ENCODE measurements at places on chromosomes 16 and 17. TPM values are rescaled to one million over a fixed set of nuclear protein-coding genes. Genes with fewer than 3 reads are reported as not detected.

KRT9 gene
- not detected for polyA plus RNA-seq

KRTAP4-5 gene
- polyA plus RNA-seq, result not detected

CIBAR2 gene
- 8.5 TPM for polyA plus RNA-seq

CD68 gene
- 23.1 TPM for polyA plus RNA-seq

GSG1L gene
- 1.2 TPM for polyA plus RNA-seq

ITGA3 gene
- 44.2 TPM for polyA plus RNA-seq

MON1B gene
- polyA plus RNA-seq, result 23.0 TPM

DNA sequence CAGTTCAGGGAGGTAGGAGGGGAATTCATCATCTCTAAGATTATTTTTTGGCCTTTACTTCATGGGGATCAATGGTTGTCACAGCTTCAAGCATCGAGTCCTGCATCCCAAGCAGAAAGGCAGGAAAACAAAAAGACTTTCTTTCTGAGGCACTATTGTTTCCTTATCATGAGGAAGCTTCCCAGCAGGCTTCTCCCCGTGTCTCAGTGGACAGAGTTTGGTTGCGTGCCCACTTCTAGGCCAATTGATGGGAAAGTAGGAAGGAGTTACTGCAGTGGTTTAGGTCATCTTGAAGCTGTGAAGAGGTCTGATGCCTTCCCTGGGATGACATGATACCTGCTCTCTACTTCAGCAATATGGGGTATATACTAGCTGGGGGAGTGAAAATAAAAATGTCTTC is 175.3 kb upstream of the CDH13 start:
- DNase-seq, result no peak

- no peak for DNase-seq
These were observed 36.1 kb upstream of the ERCC4 start for GRCh38 chr16:13883881-13884280.

DNA sequence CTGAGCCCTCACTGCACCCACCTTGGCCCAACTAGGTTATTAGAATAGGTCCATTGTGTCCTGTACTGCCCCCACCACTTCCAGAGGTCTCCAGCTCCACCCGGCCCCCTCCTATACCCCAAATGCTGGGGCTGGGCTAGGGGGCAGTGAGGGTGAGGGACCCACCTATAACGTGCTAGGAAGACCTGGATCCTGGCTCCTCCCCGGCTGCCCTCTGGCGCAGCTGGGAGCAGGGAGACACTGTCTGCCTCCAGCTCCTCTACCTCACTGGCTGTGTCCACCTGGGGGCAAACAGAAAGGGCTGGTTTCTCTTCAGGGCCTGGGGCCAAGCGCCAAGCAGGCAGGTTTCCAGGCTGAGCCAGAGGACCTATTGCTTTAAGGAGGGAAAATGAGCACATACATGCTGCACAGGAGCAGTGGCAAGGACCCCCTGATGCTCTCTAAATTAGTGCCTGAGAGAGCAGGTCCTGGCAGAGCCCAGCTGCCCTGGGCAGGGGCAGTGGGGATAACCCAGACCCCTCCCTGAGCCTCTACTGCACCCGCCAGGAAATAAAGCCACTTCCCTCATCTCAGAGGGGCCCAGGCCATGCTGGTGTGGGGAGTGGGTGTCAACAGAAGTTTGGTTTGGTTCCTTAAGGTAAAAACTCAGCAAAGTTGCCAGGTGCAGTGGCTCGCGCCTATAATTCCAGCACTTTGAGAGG is 12.2 kb downstream of the TSPOAP1 start:
- DNase-seq, result peak; percentile 37

- peak; percentile 88 for DNase-seq
These were observed 10.6 kb downstream of the ATP6V0D1 start for GRCh38 chr16:67470359-67470758.

DNA sequence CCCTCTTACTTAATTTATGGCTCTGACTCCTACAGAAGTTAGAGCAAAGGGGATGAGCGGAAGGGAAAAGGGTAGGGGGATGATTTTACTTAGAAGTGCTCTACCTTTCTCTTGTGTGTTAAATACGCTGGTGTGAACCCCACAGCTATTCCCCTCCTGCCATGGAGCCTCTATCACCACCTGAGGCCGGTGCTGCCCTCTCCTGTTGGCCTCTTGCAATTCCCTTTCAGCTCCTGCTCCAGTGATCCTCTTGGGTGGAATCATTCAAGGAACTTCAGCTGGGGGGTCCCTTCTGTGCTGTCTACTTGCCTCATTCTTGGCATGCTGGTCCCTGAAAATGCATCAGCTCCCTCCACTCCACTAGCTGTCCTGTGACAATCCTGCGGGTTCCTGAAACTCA is 41.8 kb upstream of the CDH8 start:
- DNase-seq, result no peak

- peak; percentile 54 for DNase-seq
These were observed 21.2 kb downstream of the SMG6 start for GRCh38 chr17:2282297-2282873.

- DNase-seq, result no peak
These were observed 19.3 kb upstream of the DNAH9 start for GRCh38 chr17:11578998-11579397.

DNA sequence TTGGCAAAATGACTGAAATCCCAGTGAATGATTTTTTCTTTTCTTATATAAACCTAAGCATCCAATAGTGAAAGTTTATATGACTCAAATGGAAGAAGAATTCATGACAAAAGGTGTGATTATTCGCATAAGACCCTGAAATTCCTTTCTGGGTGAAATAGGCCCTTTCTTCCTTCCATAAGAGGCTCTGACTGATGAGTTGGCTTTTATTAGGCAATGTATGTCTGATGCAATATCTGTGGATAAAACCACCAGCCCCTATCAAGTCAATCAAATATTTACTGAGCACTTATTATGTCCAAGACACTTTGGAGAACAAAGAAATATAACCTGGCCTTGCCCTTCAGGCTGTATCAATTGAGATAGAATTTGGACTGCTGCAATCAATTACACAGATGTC is 316.6 kb downstream of the CDH13 start:
- DNase-seq, result no peak

DNA sequence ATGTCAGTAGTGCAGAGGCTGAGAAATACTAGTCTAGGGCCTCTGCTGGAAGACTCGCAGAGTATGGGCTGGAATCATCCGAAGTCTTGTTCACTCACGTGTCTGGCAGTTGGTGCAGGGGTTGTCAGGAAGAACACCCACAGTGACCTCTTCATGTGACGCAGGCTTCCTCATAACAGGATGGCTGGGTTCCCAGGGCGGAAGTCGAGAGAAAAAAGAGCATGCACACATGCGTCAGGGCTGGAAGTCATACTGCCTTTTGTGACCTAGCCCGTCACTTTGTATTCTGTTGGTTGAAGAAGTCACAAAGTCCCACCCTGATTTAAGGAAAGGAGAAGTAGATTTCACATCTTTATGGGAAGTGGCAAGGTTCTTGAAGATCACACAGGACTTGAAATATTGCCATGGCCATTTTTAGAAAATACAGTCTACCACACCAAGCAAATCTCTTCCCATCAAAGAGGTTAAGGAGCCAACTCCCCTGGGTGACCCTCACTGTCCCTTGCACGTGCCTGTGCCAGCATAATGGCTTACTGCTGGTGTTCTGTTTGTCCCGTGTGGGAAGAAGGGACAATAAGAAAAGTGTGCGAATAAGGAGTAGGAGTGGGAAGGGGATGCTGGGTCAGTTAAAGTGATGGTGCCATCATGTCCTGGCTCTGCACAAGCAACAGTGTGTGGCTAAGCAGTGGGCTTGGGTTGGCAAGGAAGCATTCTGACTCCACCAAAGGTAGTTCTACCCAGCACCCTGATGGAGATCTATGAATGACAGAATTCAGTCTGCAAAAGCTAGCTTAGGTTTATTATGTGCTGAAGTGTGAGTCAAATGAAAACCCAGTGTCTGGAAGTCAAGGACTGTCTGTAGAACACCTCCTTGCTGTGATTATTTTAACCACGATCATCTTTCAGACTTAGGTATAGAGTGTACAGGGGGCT is 28.1 kb downstream of the HEATR3 start:
- peak; percentile 31 for DNase-seq

GRCh38 chr17:13114601-13115031 is 96.8 kb upstream of the ELAC2 start:
- peak; percentile 41 for DNase-seq

DNA sequence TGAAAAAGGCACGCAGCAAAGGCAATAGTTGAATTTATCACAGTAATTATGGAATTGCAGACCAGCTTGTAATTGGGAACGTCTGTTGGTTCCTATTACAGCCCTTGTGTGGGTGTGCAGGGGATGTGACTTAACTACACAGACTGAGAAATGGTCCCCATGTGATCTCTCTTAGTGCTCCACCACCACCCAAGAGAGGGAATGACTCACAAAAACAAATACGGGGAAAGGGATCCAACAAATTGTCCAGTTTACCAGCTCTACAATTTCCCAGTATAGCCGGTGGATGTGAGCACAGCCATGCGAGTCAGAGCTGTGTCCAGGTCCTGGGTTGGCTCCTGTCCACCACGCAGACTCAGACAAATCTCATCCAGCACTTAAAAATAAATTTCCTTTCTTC is 337.9 kb downstream of the GRIN2A start:
- no peak for DNase-seq

DNA sequence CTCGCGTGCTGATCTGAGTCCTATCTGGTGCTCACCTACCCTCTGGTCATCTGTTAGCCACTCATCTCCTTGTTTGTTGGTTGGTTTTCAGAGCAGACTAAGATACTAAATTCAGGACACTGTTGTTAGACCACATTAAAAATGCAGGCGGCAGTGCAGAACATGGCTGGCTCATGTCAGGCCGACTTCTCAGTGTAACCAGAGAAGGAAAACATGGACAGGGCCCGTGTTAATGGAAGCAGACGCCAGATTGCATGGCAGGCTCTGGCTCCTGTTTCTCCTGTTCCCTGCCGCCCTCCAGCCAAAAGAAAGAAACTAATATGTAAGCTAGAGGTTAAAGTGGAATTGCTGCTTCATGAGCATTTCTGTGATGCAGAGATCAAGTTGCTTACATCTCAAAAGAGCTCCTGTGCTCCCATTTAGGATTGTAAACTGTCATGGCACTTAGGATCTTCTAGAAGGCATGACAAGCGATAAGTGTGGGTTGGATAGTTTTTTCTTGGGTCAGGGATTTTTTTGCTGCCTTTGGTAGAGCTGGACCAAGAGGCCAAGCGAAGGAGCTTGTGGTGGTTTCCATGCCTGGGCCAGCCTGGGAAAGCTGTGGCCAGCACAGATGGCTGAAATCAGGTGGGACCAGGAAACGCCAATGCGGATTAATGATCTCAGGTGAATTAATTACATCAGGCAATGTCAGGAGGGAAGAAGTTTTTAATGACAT is 56.1 kb downstream of the YPEL2 start:
- DNase-seq, result no peak

GRCh38 chr16:57343221-57343620 is 15.4 kb upstream of the CCL22 start:
- DNase-seq, result no peak

DNA sequence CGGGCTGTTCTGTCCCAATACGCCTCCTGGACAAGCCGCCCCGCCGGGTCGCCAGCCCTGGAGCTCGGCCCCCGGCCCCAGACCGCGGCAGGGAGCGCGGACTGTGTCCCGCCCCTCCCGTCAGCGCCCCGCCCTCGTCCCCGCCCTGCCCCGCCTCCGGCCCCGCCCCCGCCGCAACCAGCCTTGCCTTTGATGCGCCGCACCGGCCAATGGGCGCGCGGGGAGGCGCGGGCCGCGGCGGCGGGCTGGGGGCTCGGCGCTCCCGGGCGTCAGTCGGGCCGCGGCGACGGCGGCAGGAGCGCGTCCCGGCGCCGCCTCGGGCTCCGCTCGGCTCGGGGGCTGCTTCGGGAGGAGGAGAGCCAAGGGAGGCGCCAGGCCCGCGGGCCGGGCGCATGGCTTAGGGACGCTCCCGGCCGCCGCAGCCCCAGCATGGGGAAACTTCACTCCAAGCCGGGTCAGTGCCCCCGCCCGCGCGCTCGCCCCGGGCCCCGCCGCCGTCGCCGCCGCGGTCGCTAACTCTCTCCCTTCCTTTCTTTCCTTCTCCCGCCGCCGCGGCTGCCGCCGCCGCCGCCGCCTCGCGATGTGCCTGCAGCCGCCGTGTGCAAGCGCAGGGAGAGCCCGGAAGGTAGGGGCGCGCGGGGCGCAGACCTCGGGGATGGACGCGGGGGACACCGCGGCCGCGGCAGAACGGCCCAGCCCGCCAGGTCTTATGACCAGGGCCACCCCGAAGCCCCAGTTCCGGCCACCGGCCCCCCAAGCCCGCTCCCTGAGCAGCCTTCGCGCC is at the start of gene NKD1:
TSS of gene NKD1 (plus strand) at position 272 of the 784 bp plus-strand sequence. CDS start at position 430, 158 bp downstream.
- DNase-seq, result peak; percentile 70

GRCh38 chr16:48310908-48311641 is 63.7 kb upstream of the ABCC11 start:
- no peak for DNase-seq

DNA sequence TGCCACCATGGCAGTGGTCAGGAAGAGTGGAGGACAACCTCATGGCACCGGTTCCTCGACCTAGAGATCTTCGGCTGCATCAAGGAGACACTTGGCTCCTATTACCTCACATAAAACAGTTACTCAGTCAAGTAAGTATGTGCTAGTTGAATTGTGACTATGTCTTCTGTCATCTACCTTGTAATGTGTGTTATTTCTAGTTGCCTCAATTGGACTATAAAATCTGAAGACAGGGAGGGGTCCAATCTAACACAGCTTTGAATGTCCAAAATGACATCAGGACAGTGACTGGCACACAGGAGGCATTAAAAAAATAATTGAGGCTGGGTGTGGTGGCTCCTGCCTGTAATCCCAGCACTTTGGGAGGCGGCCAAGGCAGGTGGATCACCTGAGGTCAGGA is 17.2 kb downstream of the C16orf86 start:
- DNase-seq, result no peak

GRCh38 chr17:81549031-81549557 is 3.1 kb downstream of the FAAP100 start:
- no peak for DNase-seq

DNA sequence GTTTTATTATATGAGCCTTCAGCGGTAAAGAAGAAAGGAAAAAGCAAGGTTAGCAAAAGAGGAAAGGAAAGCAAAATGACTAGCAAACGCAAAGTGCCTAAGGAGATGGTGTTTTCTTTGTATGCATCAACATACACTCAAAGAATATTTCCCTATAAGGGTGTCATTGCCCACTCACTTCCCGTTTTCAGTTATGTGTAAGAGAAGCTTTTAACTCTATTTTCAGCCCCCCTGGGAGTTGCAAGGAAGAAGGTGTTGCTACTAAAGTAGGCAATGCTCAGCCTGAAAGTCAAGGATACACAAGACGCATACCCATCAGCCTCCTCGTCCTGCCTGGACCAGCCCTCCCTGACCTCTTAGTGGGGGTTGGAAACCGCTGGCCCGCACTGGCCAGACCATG is 267.7 kb upstream of the ZFHX3 start:
- no peak for DNase-seq

- no peak for DNase-seq
These were observed 3.0 kb downstream of the RAB26 start for GRCh38 chr16:2151188-2152091.

- no peak for DNase-seq
These were observed 120.6 kb downstream of the MAP2K6 start for GRCh38 chr17:69535016-69535570.

- no peak for DNase-seq
These were observed 31.4 kb downstream of the MYO15A start for GRCh38 chr17:18139949-18140348.

- DNase-seq, result no peak
These were observed at the start of gene HOXB6 for GRCh38 chr17:48604770-48605329. HOXB6 (minus strand) TSS chr17:48604986; CDS start chr17:48598150, 6,836 bp downstream.

- no peak for DNase-seq
These were observed 2.7 kb upstream of the ACE start for GRCh38 chr17:63474174-63474573.

Data from left lung (tissue), 14 donors.